ENCODE measurements at places on chromosomes 5 and 9.

DNA sequence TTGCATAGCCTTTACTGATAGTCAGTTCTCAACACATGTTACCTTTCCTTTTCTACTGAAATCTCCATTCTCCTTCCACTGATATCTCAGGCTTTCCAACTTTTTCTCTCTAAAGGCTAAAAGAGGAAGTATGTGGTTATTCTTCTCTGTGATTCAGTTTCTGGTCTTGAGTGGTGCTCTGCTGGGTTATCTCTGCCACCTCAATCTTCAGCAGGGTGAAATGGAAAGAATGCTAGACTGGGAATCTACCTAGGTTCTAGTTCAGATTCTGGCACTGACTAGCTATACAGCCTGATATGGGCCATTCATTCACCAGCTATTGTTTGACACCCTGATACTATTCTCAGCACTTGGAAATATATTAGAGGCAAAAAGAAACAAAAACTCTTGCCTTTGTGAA lies 124.9 kb upstream of the GRIA1 start:
- no peak for DNase-seq

DNA sequence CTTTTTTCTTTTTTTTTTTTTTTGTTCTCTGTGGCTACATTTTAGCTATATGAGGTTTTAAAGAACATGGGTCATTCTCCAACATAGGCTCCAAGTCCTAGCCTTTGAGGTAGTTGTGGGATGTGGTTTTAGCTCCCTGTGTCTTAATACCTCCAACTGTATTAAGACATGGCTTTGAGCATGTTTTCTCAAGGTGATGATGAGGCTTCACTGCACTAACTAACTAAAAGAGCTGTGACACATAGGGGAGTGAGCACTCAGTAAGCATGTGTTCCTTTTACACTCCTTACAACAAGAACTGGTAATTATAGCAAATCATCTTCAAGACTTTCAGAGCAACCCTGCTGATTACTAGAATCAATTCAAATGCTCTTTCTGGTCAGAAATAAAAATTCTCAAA lies 333.6 kb upstream of the CCNH start:
- DNase-seq, result no peak

GRCh38 chr5:139967353-139967752 lies 75.7 kb downstream of the NRG2 start:
- DNase-seq, result no peak

- no peak for DNase-seq
These were observed 47.3 kb upstream of the ACTBL2 start for GRCh38 chr5:57529864-57530263.

- no peak for DNase-seq
These were observed 3.6 kb upstream of the IL3 start for GRCh38 chr5:132056610-132057497.

GRCh38 chr5:149325894-149326293 lies 19.4 kb upstream of the GRPEL2 start:
- DNase-seq, result no peak

GRCh38 chr9:125554726-125555125 lies 152.3 kb downstream of the MAPKAP1 start:
- no peak for DNase-seq

DNA sequence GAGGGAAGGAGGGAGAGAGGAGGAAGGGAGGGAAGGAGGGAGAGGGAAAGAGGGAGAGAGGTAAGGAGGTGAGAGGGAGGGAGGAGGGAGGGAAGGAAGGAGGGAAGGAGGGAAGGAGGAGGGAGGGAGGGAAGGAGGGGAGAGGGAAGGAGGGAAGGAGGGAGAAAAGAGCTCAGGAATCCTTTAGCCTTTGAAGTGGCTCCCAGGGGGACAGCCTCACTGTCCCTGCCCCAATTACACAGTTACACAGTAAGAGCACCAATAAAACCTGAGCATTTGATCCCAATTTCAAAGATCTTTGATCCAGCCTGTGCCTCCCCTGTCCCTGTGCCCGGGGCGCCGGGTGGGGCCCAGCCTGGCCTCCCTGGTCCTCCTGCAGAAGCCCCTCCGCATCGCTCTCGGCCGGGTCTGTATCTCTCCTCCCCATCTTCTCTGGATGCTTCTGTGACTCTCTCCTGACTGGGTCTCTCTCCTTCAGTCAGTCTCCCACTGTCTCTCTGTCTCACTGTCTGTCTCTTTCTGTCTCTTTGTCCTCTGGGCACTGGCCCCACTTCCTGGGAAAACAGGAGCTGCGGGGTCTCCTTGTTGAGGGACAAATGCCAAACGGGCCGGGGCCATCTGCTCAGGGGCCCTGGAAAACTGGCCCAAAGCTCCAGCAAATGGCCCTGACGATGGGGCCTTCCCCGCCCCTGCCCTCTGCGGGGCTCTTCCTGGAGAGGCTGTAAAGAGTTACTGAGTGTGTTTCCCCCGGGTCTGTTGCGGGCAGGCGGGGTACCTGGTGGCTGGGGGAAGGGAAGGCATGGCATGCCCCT lies 54.2 kb upstream of the EGFL7 start:
- no peak for DNase-seq

GRCh38 chr5:3671337-3671736 lies 75.7 kb downstream of the IRX1 start:
- DNase-seq, result no peak

DNA sequence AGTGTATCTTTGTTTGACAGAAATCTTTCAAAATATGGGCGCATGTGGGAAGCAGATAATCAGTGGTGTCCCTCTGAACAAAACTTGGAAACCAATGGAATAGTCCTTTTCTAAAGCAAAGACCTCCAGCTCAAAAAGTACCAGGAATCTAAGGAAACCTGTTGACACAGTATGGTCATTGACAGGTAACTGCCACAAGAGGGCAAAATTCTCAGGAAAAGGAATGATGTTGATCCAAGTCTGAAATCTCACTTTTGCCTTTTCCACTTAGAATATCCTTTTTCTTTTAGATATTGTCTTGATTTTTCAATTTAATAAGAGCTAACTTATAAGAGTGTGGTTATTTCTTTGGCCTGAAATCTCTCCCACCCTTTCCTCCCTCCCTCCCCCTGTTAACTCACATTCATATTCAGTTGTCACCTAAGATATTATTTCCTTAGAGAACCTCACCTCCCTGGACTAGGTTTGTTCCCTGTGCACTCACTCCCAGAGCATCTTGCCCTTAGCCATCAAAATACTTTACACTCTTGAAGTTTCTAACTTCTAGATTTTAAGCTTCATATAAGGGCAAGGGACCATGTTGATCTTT lies 59.0 kb upstream of the BARX1 start:
- no peak for DNase-seq

GRCh38 chr9:32404856-32405255 lies 20.4 kb downstream of the ACO1 start:
- DNase-seq, result no peak

DNA sequence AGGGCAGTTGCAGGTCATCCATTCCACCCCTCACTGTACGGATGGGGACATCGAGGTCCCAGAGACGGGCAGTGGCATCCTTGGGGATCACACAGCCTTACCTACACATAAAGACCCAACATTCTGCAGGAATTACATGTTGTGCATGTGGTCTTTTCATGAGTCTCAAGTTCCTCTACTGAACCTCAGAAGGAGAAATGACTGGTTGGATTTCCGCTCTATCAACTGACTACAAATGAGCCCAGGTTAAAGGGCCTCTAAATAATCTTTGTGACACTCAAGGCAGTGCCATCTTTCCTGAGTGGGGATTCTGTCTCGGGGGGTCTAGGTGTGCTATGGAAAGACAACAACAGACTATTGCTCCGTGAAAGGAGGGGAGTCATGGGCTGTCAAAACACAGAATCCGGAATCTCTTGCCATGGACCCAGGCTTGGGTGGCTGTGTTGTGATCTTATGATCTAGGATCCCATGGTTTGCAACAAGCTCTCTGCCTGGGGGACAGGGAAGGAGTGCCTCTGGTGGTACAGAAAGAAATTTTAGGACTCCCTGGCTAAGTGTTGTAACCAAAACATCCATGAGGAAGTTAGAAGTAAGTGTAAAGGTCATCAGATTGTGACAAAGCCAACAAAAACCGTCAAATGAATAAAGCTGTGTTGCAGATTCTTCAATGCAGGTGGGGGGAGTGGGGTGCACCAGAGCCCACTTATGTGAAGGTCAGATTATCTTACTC lies 1.9 kb upstream of the SLC31A2 start:
- peak; percentile 12 for DNase-seq

GRCh38 chr5:139446956-139447779 lies 7.8 kb upstream of the DNAJC18 start:
- DNase-seq, result no peak

- no peak for DNase-seq
These were observed 19.6 kb downstream of the ADAMTSL1 start for GRCh38 chr9:18493451-18493993.

DNA sequence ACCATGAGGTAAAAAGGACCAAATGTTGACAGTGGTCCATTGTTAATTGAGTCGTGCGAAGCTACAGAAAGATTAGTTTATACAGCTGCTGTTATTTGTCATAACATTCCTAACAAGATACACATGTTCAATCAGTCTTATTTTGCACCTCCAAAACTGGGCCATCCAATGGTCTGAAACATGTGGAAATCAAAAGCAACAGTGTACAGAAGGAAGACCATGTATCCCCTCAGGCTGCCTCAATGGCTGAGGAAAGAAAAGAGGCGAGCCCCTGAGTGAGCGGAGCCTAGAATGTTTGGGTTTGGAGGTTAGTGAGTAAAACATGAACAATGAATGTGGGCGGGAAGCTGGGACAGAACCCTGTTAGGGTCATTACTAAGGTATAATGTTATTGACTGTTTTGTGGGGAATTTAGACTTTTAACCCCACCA lies 35.6 kb downstream of the NFIB start:
- DNase-seq, result no peak

GRCh38 chr9:6924149-6924548 lies 166.4 kb downstream of the KDM4C start:
- no peak for DNase-seq

GRCh38 chr9:14924230-14925219 lies 14.3 kb upstream of the FREM1 start:
- no peak for DNase-seq

DNA sequence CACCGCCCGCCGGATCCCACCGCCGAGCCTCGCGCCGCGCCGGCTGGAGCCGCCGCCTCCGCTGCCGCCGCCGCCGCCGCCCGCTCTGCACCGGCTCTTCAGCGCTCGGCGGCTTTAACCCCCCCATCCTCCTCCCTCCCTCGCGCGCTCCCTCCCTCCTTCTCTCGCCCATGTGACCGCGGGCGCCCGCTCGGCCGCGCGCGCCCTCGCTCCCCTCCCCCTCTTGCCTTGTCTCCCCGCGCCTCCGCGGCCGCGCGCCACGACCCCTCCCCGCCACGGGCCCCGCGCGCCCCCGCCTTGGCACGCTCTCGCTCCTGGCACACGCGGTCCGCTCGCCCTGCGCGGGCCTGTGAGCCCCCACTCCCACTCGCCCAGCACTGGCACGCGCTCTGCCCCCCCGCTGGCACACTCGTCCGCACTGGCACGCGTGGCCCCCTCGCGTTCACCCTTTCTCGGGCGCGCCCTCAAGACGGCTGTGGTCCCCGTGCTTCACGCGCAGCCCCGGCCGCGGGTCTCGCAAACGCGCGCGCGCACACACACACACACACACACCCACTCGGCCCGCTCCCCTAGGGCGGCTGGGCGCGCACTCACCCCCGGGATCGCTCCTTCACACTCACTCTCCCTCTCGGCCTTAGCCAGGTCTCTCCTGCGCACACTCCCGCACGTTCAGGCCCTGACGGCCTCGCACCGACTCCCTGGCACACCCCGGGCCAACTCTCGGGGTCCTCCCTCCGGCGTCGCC lies at the start of gene CNTFR:
TSS of gene CNTFR (minus strand) at position 89 of the 745 bp plus-strand sequence. CDS start 20,743 bp downstream, outside the sequence.
- no peak for DNase-seq

DNA sequence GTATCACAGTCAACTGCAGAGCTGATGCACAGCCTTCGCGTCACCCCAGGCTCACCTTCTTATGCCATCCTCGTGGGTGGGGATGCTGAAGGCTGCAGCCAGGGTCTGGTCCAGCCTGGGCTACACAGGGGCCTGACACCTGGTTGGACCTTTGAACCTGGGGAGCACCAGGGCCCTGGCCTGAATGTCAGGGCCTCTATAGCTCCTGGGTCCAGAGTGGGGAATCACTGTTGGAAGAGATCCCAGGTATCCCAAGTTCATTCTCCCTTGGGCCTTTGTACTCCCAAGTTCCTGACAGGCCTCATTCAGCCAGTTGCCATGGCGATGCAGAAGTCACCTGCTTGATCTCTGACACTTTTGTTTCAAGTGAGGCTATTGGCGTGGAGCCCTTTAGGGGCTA lies 43.8 kb downstream of the ZNF618 start:
- no peak for DNase-seq

DNA sequence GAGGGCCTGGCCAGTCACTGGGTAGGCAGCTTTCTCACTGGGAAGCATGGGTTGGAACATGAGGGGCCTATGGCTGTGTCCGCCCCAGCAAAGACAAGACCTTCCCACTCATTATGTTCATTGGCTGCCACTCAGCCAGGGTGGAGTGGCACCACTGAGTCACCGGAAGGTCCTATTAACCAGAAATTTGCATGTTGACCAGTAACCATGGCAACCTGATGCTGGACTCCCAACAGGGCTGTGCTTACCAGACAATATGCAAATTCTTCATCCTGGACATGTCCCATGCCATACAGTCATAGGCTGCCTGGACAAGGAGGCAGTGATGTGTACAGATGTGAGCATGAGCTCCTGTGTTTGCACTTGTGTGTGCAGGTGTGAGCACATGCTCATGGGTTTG lies 66.7 kb downstream of the PSD2 start:
- DNase-seq, result no peak

GRCh38 chr5:53342236-53342635 lies 138.2 kb upstream of the FST start:
- no peak for DNase-seq

- no peak for DNase-seq
These were observed 196.4 kb upstream of the MSX2 start for GRCh38 chr5:174527916-174528540.

- DNase-seq, result peak; percentile 82
These were observed 75.0 kb downstream of the TNC start for GRCh38 chr9:115042781-115043509.

- no peak for DNase-seq
These were observed 48.9 kb downstream of the DYNC2I2 start for GRCh38 chr9:128607642-128608350.

- DNase-seq, result no peak
These were observed 28.5 kb downstream of the ANKDD1B start for GRCh38 chr5:75639535-75640311.

DNA sequence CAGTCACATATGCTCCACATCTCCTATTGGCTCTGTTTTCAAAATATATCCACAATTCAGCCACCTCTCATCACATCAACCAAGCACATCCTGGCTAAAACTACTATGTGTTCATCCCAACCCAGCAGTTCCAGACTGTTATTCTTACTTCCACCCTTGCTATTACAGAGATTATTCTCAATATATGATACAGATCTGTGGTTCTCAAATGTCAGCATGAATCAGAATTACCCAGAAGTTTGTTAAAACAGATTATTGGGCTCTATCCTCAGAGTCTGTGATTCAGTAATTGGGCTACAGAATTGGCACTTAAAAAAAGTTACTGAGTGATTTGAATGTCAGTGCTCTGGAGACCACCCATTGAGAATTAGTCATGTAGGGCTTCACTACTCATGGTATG lies 78.8 kb upstream of the IZUMO3 start:
- DNase-seq, result no peak

GRCh38 chr9:84600739-84601138 lies 68.8 kb upstream of the NTRK2 start:
- DNase-seq, result no peak

- no peak for DNase-seq
These were observed 534.1 kb downstream of the ANXA1 start for GRCh38 chr9:73685786-73686185.

- DNase-seq, result no peak
These were observed 999.6 kb upstream of the DMAC1 start for GRCh38 chr9:8799206-8799605.

GRCh38 chr9:81558091-81558830 lies 131.1 kb downstream of the TLE1 start:
- no peak for DNase-seq

GRCh38 chr5:150527038-150527437 lies 19.1 kb downstream of the NDST1 start:
- no peak for DNase-seq
